ENCODE measurements at places on chromosomes 12 and 14.

GRCh38 chr14:87901236-87901635 is 91.7 kb downstream of the GALC start:
- no peak for DNase-seq

DNA sequence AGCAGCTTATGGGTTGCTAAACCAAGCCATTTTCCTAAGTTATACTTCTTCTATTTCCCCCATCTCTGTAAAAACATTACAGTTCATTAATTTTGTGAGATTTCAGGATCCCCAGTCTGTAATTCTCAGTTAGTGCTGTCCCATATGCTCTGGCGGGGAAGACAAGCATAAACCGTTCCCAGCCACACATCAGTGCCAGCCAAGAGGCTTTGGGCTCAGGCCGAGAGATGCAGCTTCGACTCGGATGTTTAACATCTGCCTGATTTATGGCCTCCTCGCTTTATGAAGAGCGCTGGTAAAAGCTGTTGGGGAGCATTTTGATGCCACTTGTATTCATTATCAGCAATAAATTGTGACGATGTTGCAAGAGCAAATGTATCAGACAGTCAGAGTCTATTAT is 349.1 kb upstream of the CCDC196 start:
- no peak for DNase-seq

DNA sequence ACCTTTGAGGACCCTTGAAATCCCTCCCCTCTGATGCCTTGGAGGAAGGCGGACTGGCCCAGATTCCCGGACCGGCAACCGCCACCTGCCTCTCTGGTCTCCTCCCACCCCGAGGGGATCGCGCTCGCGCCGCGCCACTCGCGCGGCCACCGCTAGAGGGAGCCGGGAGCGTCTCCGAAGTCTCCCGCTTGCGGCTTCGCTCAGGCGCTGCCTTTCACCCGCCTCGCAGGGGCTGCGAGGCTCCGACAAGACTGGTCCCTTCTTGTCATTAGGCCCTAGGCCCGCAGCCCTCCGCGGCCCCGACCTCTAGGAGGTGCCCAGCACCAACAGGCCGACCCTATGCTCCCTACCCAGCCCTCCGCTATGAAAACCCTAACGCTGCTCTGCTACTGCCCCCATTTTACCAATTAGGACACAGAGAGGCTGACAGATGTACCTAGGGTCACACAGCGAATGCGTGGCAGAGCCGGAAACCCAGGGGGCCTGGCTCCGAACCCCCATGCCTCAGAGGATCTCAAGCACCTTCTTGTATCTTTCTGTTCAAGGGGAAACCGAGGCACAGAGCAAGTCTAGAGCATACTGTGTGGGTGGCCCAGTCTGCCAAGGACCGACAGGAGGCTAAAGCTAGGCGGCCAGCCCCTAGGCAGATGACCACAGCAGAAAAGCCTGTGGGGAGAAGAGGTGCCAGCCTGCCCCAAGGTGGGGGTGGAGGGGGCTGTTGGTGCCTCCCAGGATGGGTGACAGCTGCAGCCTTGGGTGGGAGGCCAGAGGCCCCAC is 21.4 kb upstream of the VSX2 start:
- DNase-seq: peak; percentile 84

DNA sequence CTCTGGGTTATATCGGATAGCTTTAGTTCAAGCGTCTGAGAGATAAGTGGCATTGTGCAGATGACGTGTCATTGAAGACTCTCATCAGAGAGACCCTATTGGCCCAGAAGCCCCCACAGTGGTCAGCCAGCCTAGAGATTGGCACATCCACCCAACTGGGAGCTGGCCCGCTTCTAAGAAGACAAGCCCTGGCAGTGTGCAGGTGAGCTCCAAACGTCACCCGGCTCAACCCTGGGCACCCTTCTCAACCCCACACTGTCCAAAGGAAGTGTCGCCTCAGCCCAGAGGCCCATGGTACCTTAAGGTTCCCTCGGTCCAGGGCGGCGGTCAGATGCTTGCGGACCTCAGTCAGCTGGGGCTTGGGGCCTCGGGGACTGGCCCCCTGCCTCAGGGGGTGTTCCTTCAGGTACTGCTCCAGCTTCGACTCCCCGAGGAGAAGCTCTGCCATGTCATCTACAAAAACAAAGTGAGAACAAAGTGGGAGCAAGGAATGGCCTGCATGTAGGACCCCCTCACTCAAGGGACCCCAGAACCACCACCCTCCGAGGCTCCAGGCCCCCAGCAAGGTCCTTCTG is 30.3 kb downstream of the TTC7B start:
- DNase-seq: no peak

DNA sequence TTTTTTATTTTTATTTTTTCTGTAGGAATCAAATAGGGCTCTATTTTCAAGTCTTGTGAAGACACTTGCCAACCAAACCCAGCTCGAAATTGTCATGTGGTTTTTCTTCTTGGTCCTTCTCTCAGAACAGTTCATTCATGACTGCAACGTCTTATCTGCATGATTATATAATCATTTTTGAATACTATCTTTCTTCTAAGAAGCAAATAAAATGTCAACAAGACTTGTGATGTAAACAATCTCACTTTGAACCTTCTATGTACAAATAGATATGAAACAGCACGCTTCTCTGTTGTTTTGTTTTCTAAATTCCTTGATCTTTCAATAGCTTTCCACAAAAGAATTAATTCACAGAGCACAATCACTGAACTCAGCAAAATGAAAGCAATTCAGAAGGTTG is 320.7 kb downstream of the SOX5 start:
- DNase-seq: no peak

- DNase-seq: no peak
These were observed 102.4 kb upstream of the E2F7 start for GRCh38 chr12:77167801-77168200.

GRCh38 chr12:12221560-12221959 is 45.3 kb downstream of the LRP6 start:
- no peak for DNase-seq

GRCh38 chr12:84604551-84604950 is 308.0 kb downstream of the SLC6A15 start:
- DNase-seq: no peak

DNA sequence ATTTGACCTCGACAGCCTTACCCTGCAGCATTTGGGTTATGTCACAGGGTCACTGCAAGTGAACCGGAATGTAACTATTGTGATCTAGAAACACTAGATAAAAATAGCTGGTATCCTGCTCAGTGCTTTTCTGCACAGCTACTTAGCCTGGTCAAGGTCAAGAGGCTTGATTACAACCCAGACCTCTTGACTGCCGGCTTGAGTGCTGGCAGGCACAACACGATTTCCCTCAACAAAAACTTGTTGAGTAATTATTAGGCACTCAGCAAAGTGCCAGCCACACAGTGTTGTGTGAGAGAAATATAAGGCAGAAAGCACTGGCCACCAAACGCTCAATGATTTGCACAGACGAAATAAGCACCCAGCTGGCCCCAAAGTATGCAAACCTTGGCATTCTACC is 156.7 kb downstream of the NUAK1 start:
- peak; percentile 63 for DNase-seq

- peak; percentile 88 for DNase-seq
These were observed 83.9 kb downstream of the ARL6IP4 start for GRCh38 chr12:123064366-123064765.

GRCh38 chr12:113896194-113896593 is 69.9 kb downstream of the RBM19 start:
- no peak for DNase-seq

DNA sequence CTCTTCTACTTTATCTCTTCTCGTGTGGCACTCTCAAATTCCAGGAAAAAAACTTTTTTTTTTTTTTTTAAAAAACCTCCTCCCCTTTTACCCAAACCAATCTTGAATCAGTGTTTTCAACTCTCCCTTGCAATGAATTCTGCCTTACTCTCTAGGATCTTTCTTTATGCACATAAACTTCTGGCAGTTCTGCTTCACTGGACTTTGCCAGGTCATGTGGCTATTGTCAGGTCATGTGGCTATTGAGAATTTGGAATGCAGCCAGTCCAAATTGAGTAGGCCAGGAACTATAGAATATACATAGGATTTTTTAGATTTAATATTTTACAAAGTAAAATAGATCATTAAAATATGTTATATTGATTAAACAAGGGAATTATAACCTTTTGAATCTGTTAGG is 218.2 kb downstream of the TMTC3 start:
- DNase-seq: no peak

GRCh38 chr12:29519585-29520182 is 22.2 kb upstream of the OVCH1 start:
- DNase-seq: no peak

- DNase-seq: no peak
These were observed 8.4 kb downstream of the ACTN1 start for GRCh38 chr14:68970736-68971135.

GRCh38 chr12:46224386-46224785 is 44.5 kb downstream of the SLC38A1 start:
- peak; percentile 43 for DNase-seq

GRCh38 chr12:4353785-4354208 is 25.7 kb downstream of the FGF23 start:
- DNase-seq: no peak

DNA sequence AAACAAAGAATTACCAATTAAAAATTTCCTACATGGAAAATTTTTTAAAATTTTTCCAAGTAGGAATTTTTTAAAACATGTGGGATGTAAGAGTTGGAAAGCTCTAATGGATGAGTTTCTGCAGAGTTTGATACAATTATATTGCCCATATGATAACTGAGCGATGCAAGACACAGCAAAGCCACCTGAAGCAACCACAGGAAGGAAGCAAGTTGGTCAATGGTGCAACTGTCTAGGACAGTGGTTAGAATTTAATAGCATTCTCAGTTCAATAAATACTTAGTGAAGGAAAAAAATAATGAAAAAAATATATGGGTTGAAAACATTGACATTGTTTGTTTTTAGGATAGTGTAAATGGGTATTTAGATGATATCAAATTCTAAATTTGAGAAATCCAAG is 178.6 kb upstream of the GARIN2 start:
- DNase-seq: no peak

- peak; percentile 56 for DNase-seq
These were observed 41.4 kb downstream of the BORCS5 start for GRCh38 chr12:12398026-12398859.

DNA sequence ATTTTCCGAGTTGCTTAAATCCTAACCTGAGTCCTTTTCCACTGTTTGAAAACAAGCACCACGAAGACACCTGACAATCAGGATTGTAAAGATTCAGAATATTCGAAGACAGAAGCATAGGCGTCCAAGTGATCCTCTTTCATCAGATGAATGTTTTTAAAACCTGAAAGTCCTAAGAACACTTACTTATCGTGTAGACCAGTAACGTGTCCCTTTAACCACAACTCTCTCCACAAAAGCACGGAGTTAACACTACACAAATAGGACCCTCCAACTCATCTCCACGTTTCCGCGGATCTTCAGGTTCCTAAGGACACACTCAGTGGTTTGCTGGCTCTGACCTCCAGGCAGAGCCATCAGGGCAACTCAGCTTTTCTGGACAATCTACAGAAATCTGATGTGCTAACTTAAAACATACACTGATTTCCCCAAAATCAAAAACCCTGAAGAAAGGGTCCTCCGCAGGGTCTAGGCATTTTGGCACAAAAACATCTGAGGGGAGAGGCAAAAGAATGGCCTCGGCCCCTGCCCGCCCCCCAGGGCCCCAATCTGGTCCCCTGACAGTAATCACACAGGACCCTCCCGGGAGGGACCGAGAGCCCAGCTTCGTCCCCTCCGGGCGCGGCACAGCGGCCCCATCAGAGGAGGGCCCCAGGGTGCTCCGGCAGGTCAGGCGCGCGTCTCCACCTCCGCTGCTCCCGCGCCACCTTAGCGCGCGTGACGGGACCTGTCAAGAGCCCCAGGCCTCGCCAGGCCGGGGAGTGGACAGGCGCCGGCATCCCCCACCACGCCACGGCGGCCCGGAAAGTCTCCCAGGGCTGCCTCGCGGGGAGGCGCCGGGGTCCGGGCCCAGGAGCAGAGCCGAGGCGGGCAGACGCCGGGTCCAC is 925 bp downstream of the DICER1 start:
- DNase-seq: peak; percentile 71

- no peak for DNase-seq
These were observed 95.0 kb downstream of the RFLNA start for GRCh38 chr12:124389725-124390441.

All from left ventricle myocardium superior (tissue), 1 donor.